Activated naive CD8-positive, alpha-beta T cell treated with anti-CD3 and anti-CD28 coated beads for 36 hours (primary cell): ENCODE measurements at places on chromosomes 13 and 19. TPM values are rescaled to one million over a fixed set of nuclear protein-coding genes. Genes with fewer than 3 reads are reported as not detected.

DNA sequence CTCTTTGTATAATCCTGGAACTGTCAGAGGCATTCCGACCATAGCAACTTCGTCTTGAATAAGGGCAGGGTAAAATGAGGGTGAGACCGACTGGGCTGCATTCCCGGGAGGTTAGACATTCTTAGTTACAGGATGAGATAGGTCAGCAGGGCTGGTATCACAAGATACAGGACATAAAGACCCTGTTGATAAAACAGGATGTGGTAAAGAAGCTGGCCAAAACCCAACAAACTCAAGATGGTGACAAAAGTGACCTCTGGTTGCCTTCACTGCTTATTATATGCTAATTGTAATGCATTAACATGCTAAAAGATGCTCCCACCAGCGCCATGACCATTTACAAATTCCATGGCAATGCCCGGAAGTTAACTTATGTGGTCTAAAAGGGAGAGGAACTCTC lies 27.7 kb upstream of the MBNL2 start:
- DNase-seq, result no peak

ZNF681 gene
- total RNA-seq, result 5.8 TPM

ONECUT3 gene
- not detected for total RNA-seq

DNA sequence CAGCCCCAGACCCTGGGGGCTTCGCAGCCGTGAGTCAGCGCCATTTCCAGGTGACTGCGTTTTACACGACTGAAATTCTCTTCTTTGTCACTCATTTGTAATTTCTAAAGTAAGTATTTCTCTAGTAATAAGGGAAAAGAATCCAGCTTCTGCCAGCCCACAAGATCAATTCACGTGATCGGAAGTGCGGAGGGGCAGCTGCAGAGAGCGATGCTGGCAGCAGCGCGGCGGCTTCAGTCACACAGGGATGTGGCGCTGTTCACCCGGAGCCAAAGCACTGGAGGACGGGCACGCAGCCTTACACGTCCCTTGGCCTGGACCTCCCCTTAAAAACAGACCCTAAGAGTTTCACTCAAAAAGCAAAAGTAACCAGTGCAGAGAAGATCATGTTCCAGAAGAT lies 18.4 kb downstream of the GRTP1 start:
- DNase-seq, result no peak

METTL21C gene
- total RNA-seq, result not detected
